ENCODE measurements at places on chromosomes 11 and 22. TPM values are rescaled to one million over a fixed set of nuclear protein-coding genes. Genes with fewer than 3 reads are reported as not detected.
A peak's percentile ranks its signal among the peaks of the same experiment; 100 is the strongest.

GRCh38 chr22:20637750-20638506 is 130.5 kb downstream of the MED15 start:
- no peak for DNase-seq

DNA sequence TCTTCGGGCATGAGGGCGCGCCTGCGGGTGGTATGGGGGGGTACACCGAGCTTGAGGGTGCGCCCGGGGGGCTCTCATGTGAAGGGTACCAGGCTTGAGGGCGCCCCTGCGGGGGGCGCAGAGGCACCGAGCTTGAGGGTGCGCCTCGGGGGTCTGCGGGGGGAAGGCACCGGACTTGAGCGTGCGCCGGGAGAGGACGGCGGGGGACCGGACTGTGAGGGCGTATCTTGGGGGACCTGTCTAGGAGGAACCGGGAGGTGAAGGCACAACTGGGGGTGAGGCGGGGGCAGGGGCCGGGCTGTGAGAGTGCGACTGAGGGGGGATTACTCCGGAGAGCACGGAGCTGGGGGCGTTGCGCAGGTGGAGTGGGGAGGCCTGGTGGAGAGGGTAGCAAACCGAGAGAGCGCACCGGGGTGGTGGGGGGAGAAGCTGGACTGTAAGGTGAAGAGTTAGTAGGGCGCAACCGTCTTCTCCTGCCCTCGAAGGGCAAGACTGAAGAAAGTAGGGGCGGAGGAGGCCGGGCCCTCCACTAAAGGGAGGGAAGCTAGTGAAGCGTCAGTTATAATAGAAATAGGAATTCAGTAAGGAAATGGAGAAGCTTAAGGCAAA is 1.1 kb upstream of the DDX6 start:
- peak; percentile 53 for DNase-seq

DNA sequence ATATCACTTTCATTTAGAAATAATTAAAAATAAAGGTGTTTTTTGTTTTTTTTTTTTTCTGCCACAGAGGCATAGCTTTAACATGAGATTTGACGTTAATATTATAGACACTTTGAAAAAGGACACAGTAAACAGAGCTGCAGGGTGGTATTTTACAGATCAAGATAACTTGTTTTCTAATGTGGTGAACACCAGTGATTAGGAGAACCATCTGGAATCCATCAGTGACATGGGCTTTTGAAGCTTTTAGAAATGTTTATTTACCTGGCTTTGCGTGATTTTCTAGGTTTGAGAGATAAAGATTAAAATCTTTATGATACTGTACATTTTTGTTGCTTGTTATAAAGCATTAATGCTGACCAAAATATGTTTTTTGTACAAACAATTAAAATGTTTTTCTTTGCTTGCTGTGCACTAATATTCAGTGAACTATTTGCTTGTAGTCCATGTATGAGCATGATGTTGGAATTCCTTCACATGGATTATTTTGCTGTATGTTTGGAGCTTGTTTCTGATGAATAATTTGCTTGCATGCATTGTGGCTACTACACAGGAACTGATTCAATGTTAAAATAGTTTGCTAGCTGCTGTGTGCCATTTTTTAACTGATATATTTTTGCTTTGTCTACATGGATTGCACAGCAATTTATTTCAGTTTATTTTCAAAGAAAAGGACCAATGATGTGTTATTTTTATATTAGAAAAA is 352.1 kb upstream of the NARS2 start:
- no peak for DNase-seq

DNA sequence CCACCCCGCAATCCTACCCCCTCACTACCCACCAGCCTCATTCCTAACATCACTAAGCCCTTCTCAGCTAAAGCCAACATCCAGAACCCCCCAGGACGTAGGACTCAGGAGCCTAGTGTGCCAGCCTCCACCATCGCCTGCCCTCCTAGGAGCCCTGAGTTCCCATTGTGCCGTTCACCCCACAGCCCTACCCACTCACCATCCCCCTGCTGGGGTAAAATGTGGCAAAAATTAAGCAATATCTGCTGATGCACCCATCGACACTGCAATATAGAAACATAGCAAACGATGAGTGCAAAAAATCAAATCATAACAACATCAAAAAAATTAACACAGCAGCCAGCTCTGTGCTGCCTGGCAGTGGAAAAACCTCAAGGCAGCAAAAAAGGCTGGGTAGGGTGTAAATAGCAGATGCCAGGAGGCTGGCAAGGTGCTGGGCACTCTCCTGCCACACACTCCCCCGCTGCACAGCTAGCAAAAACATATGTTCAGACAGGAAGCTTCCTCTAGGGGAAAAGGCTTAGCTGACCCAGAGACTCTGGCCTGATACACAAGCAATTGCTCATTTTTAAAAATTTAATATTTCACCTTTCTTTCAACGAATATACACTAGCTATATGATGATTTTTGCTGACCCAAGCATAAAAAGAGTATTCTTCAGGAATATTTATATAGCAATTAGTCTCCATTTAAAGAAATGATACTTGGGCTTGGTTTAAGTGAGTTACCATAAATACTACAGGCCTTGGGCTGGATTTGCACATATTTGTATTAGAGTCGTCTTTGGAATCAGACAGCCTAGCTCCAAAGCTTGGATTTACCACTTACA is 33.8 kb downstream of the PRDM10 start:
- no peak for DNase-seq

GRCh38 chr22:43682851-43683250 is 129.3 kb downstream of the EFCAB6 start:
- no peak for DNase-seq

DNA sequence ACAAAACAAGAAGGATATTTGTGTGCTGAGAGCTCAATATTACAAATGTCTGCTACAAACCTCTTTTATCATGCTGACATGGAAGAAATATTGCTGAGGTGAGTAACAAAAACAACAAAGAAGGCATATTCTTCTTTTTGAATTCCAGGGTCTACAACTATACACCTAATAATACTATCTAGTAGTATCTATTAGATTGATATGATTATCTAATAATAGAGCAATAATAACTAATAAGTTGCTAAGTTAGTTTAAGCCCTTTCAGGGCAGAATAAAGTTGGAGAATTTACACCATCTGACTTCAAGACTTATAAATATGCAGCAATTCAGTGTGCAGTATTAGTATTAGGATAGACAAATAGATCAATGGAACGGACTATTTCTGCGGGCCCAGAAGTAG is 11.4 kb upstream of the PGM2L1 start:
- no peak for DNase-seq

DNA sequence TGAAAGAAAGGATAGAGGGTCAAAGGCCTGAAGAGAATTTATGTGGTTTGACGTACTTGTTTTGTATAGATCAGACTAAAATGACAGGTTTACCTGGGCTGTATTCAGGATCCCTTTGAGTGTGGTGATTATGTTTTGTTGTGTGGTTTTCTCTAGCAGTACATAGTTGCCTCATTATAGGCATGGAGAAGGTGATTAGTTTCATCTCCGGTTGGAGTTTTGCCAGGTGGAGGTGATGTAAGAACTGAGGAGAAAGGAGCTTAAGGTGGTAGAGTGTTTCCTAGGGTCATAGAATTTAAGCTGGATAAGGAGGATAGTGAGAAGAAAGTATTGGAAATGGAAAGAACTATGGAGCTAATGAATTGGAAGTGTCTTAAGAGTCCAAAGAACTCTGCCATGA is 229.0 kb downstream of the TMEM135 start:
- no peak for DNase-seq

DNA sequence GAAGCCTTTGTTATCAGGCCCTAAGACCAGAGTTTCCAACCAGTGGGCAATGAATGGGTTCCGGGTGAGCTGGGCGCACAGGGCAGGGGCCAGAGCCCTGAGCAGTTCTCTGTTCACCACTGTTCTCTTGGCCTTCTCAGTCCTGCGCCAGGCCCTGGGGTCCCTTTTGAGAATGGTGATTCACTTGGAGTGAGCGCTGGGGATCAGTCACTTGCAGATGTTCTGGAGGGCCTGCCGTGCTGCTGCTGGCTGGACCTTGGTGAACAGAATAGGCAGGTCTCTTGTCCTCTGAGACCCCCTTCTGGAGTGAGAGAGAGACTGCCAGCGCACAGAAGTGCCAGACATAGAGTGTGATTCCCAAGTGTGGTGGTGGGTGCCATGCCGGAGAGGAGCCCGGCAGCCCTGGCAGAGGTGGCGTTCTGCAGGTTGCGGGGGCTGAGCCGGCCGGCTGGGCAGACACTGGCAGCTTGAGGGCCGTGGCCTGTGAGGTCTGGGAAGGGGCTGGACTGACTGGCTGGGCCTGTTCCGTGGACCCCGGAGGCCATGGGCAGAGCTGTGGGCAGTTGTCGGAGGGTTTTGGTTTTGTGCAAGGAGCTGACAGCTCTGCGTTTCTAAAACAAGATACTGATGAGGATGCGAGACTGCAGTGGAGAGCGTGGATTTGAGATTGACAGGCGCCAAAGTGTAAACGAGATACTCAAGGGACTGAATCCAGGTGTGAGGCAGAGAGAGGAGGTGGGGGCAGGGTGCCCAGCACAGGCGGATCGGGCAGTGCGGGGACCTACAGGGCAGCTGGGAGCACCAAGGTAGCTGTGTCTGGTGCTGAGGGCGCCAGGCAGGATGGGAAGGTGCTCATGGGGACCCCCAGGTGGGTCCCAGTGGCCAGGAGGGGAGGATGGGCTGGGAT is 12.3 kb downstream of the TPCN2 start:
- no peak for DNase-seq

GRCh38 chr11:352456-353031 is 16.8 kb upstream of the B4GALNT4 start:
- no peak for DNase-seq

GRCh38 chr11:60899046-60899936 is 7.1 kb downstream of the PRPF19 start:
- no peak for DNase-seq

DNA sequence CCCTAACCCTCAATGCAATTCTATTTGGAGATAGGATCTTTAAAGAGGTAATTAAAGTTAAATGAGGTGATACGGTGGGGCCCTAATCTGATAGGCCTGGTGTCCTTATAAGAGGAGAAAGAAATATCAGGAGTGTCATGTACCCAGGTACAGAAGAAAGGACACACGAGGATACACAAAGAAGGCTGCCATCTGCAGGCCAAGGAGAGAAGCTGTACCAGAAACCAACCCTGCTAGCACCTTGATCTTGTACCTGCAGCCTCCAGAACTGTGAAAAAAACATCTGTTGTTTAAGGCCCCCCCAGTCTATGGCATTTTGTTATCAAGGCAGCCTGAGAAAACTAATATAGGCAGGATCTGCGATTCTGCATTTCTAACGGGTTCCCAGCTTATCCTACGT is 44.2 kb downstream of the FBXO7 start:
- no peak for DNase-seq

- peak; percentile 55 for DNase-seq
These were observed 74.2 kb upstream of the PITPNB start for GRCh38 chr22:27993201-27993635.

The IZUMO1R gene
- not detected for polyA plus RNA-seq

The ME3 gene
- polyA plus RNA-seq = 11.3 TPM

The MMP7 gene
- polyA plus RNA-seq = not detected

All from heart left ventricle (tissue), 16 donors.